ENCODE measurements at places on chromosomes 12 and 14.

- DNase-seq: no peak
Measured at GRCh38 chr12:28827861-28828260, 321.2 kb upstream of the FAR2 start.

DNA sequence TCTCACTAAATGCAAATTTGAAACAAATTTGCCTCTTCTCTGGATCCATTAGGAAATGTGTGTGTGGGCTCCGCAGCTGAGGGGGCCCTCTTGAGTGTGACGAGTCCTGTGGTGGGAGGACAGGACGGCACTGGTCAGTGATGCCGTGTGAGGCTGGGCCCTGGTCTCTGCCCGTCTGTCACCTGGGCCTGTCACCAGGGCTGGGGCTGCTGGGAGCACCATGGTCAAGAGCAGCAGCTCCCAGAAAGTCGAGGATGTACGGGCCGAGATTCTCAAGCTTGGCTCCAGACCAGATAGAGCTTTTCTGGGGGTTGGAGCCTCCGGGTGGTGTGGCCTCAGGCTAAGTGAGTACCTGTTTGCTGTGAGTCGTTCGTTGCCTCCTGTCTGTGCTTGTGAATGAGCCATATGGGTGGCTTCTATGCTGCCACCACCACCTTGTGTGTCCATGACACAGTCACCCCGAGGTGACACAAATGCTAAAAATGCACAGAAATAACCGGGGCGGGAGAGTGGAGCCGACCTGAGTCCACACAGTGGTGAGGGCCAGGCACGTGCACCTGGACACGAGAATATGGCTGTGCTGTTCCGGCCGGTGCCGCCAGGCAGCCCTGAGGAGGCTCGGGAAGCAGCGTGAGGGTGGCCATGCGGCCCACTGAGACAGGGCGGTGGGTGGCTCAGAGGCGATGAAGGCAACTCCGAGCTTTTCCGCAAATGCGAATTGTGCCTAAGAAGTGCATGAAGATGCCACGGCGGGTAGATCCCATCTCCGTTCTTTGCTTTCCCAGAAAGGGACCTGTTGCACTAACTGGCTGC, 8.7 kb downstream of the PGAM5 start:
- DNase-seq: no peak

GRCh38 chr12:60172266-60173211, 576.7 kb downstream of the SLC16A7 start:
- DNase-seq: no peak

- no peak for DNase-seq
Measured at GRCh38 chr14:49961270-49962222, 68.7 kb downstream of the ARF6 start.

GRCh38 chr14:95039259-95039992, 117.9 kb downstream of the DICER1 start:
- no peak for DNase-seq

DNA sequence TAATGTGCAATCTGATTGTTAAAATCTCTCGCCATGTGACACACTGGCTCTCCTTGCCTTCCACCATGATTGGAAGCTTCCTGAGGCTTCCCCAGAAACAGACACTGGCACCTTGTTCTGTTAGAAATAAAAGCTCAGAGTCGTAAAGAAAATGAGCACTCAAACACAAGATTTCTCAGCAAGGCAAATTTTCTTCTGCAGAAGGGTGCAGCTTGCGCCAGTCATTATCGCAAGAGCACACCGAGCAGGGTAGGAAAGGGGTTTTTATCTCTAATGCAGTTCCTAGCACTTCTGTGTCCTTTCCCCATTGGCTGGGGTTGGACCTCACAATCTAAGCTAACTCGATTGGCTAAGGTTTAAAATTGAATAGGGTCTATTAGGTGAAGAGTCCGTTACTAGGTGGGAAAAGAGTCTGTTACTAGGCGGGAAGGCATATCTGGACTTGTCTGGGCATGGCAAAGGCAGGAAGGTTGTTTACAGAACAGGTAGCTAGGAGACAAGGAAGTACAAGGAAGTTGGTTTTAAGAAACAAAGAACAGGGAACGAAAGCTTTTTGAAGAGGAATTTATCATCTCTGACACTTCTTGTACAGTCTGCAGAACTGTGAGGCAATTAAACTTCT, 62.6 kb upstream of the BICD1 start:
- no peak for DNase-seq

GRCh38 chr14:101069666-101070362, 166.3 kb upstream of the RTL1 start:
- DNase-seq: no peak

DNA sequence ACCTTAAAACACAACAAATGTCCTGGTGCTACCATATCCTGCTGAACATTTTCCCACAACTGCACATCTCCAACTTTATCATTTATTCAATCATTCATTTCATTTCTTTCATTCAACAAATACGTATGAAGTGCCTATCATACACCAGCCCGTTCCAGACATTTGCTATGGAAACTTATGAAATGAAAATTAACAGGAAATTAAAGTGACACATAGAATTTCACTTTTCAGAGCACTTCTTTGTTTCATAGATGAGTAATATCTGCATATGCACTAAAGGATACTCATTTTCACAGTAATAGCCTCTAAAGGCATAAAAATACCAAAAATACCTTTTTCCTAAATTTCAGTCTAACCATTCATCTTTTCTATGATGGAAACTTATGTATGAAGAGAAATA, 12.6 kb downstream of the CNIH1 start:
- DNase-seq: no peak

All from central memory CD4-positive, alpha-beta T cell (primary cell).